Right cardiac atrium (tissue), 5 donors: ENCODE measurements at places on chromosomes 3 and 15.

- DNase-seq = no peak
These were observed 45.3 kb downstream of the ANXA2 start for GRCh38 chr15:60352525-60352924.

DNA sequence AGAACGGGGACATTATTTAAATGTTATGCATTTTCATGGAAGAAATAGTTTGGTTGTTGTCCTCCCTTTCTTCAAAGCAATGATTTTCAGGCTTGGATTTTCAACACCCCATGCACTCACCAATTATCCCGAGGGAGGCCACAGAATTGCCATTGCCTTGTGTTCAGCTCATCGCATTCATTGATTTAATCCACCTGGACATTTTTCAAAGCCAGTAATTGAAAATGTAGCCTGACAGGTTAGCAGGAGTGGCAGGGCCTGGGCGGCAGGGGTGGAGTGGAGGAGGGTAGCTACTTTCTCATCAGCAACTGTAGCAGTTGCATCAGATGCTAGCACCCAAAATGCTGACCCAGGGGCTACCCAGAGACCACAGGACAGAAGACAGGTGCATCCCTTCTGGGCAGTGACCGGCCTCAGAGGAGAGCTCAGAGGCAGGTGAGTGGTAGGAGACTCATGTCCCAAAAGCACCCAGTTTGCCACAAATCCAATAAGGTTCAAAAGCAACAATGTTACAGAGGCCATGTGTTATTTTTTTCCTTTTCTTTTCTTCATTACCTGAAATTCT lies 242.4 kb downstream of the CD47 start:
- no peak for DNase-seq

DNA sequence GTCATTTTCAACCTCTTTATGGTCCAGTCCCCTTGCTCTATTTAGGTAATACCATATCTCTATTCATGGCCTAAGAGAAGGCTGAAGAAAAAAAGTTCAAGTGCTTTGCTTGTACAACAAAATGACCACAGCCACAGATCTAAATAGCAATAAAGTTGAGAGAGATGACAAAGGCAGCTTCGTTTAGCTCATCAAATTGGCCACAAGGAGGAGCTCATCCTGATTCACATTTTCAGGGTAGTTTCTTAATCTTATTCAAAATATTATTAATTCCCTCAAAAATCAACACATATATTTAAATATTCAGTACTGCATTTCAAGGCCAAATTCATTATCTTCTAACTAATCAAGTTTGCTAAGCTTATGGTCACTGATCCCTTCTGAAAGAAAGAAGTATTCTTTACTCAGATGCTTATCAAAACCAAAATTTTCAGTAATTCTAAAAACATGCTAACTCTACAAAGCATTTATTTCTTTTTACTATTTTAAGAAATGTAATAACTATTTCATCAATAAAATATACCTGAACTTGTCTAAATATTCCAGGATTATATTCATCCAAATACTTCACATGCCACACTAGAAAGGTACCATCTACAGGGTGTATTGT lies 85.5 kb downstream of the DMXL2 start:
- no peak for DNase-seq

GRCh38 chr3:107493134-107493533 lies 29.6 kb upstream of the BBX start:
- DNase-seq = no peak

GRCh38 chr3:105532251-105532650 lies 165.5 kb downstream of the ALCAM start:
- no peak for DNase-seq

DNA sequence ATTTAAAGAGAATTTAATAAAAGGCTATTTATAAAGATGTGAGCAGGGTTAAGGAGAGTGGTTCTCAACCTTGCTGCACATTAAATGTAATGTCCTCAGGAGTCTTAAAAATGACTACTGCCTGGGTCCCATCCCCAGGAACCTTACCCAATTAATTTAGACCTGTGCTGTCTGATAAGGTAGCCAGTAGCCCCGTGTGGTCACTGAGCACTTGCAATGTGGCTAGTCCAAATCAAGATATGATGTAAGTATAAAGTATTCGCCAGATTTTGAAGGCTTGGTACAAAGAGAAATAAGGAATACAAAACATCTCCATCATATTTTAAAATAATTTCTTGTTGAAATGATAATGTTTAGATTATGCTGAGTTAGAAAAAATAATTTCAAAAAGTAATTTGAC lies 343.3 kb upstream of the PPP2R3A start:
- no peak for DNase-seq
